ENCODE measurements at places on chromosomes 12 and 14. TPM values are rescaled to one million over a fixed set of nuclear protein-coding genes. Genes with fewer than 3 reads are reported as not detected.

DNA sequence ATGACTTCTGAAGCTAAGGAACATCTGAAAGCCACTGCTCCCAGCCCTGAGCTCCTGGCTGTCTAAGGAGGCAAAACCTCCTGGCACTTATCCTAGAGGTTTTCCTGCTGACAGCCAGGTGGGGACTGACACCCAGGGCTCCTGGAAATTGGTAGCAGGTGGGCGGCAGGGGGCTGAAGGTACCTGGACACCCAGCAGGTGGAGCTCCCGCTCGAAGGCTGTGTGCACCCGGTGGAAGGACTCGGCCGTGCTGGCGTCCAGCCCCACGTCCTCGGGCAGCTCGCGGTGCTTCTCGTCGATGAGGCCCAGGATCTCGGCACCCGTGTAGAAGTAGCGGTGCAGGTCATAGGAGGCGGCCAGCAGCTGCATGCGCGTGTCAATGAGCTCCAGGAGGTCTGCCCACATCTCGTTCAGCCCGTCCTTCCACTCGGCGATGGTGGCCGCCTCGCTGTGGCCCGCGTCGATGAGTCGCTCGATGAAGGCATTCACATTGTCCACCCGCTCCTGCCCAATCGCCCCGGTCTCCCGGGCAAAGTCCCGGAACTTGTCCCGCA, 68.2 kb downstream of the PLEKHG3 start:
- DNase-seq = no peak

Gene ACSS3
- total RNA-seq = not detected

Gene CRIP1
- not detected for total RNA-seq

- DNase-seq = no peak
Observed at GRCh38 chr12:96846293-96846692, 60.8 kb upstream of the NEDD1 start.

- no peak for DNase-seq
Observed at GRCh38 chr12:53169644-53170043, 10.9 kb upstream of the ZNF740 start.

Gene DPF3
- total RNA-seq = 0.55 TPM

Gene GNB3
- total RNA-seq = 20.4 TPM

GRCh38 chr12:7610006-7610405, 55.7 kb downstream of the APOBEC1 start:
- no peak for DNase-seq

GRCh38 chr14:51308866-51309265, 68.8 kb downstream of the TMX1 start:
- no peak for DNase-seq

DNA sequence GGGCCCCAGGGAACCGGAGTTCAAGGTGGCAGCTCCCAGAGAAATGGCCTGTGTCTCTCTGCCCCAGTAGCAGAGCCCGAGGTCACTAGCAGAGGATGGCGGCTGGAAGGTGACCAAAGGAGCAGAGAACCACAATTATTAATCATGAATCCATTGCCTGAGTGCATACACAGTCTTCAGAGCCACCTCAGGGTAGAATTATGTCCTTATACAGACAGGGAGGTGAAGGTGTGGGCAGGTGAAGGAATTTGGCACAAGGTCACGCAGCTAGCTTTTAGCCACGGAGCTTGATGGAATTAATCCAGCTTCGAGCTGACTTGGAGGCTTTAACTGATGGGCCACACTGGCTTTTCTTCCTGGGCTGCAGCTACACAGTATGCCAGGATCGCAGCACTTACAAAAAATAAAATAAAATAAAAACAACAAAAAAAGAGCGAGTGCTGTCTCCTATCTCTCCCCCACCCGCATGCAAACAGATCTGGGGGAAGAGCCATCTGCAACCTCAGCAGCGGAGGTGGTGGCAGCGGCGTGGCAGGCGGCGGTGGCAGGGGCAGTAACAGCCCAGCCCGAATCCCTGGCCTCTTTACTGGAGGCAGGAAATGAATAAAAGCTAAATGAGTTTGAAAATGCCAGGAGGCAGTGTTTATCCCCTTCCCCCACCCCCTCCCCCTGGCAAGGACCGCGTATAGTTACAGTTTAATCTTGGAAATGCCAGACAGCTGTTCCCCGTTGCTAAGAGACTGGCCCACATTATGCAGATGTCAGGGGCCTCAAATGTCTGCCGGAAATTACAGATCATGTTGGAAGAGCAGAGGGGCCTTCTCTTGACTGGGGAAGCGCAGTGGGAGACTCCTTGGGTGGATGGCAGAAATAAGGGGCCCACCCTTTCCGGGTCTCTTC, 93.5 kb downstream of the LRRC74A start:
- DNase-seq = no peak

GRCh38 chr12:99224237-99224636, 423.3 kb upstream of the GARIN6 start:
- no peak for DNase-seq

- no peak for DNase-seq
Observed at GRCh38 chr14:24958271-24958670, 91.7 kb downstream of the STXBP6 start.

GRCh38 chr12:93476555-93476954, 9.2 kb downstream of the MRPL42 start:
- no peak for DNase-seq

Gene MFAP5
- not detected for total RNA-seq

DNA sequence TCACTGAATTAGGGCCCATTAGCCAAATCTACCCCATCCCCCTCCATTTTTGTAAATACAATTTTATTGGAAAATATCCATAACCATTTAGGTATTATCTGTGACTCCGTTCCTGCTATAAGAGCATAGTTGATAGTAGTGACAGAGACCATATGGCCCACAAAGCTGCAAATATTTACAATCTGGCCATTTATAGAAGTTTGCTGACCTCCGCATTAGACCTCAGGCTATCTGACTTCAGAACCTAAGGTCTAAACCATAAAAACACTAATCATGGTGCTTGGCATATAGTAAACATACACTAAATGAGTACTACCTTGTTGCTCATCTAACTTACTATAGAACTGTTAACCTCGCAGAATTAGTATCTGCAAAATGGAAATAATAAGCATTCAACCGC, 124.8 kb downstream of the NPAS3 start:
- DNase-seq = no peak

DNA sequence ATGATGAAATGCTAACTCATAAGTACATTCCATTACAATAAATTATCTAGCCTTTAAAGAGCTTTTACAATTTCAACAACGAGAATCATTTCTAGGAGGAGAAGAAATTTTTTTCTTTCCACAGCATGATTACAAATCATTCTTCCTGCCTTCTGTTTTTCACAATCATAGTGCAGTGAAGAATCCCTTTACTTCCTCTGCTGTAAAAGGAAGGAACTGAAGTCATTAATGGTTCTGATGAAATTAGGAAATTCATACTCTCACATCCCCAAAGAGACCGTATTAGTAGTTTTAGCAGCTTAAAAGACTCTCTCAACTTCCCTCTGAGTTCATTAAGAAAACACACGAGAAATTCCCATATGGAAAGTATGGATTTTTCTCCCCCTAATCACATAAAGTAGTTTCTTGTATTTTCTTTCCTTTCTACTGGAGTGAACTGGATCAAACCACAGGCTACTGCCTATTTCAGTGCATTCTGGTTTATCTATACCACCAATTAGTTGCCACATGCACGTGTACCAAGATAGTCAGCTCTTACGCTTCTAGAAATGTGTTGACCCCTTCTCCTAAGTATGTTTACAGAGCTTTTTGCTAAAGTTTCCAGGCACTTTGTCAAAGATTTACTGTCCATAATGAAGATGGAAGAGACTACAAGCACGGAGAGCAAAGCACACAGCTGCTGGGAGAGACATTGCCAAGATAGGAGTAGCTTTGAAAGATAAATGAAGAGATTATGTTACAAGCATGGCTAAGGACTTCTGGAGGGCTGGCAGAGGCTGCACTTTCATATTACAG, 58.9 kb upstream of the KITLG start:
- no peak for DNase-seq

DNA sequence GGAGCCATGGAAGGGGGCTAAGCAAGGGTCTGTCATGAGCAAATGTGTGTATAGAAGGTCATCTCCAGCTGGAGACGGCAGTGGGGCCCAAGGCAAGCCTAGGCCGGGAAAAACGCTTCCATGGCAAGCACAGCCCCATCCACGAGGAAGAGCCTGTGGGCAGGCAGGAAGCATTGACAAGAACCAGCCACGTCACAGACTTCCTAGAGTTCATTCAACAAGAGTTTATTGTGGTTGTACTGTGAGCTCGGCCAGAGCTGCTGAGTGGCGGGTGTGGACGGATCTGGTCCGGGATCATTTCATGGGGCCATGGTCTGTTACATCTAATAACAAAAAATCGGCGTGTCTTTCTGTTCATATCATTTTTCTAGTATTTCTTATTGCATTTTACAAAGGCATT, 311.7 kb downstream of the TMEM121 start:
- no peak for DNase-seq

GRCh38 chr14:35558680-35559079, 24.7 kb downstream of the INSM2 start:
- no peak for DNase-seq

GRCh38 chr12:78802593-78802992, 62.0 kb upstream of the SYT1 start:
- DNase-seq = no peak

GRCh38 chr12:101877806-101878242, 444 bp downstream of the DRAM1 start:
- no peak for DNase-seq

Gene SDR9C7
- total RNA-seq = not detected

Gene UNC119B
- 27.4 TPM for total RNA-seq

DNA sequence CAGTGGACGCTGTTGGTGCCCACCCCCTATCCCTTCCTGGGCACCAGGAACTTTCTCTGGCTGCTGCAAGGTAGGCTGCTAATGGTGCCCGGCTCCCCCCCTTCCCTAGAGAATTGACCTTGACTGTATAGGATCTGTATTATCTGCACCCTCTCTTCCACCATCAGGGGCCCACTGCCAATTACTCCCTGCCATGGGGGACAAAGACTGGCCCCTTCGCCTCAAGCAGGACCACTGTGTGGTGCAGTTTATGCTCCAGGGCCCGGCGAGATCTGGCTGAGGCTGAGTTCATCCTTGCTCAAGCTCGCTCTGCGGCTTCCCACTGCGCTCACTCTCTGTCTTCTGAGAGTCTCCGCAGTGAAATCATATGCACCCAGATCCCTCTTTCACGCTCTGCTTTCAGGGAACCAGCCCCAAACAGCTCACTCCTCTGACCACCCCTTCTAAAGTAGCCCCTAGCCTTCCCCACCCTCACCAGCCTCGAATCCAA, 95.2 kb downstream of the LGMN start:
- DNase-seq = no peak

Gene MED6
- 59.2 TPM for total RNA-seq

DNA sequence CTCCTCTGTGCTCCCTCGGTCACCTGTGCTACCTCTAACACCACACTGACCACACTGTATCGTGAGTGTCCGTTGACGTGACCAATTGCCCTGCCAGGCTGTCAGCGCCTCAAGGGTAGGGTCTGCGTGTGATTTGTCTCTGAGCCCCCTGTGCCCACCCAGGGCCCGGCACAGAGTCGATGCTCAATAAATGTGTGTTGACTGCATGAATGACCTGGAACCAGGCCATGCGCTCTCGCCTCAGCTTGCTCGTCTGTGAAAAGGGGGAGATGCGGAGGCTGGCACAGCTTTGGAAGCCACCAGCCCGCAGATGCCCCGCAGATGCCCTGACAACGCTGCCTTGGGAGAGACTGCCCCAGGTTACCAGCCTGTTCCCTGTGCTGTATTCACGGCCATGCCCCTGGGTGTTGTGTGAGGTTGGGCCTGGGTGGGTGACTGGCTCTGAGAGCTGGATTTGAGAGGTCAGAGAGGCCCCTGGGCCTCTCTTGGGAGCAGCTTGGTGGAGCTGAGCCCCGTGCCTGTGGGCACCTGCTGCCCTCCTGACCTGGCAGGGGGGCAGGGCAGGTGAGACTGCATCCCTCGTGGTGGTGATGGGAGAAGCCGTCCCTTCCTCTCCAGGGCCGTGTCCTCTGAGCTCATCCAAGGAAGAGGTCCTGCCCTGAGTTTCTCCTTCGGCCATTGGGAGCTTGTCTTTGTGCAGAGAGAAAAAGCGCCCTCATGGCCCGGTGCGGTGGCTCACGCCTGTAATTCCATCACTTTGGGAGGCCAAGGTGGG, 43.2 kb downstream of the CYP46A1 start:
- DNase-seq = no peak

- peak; percentile 72 for DNase-seq
Observed at GRCh38 chr12:53103860-53104305, 597 bp downstream of the SOAT2 start.

DNA sequence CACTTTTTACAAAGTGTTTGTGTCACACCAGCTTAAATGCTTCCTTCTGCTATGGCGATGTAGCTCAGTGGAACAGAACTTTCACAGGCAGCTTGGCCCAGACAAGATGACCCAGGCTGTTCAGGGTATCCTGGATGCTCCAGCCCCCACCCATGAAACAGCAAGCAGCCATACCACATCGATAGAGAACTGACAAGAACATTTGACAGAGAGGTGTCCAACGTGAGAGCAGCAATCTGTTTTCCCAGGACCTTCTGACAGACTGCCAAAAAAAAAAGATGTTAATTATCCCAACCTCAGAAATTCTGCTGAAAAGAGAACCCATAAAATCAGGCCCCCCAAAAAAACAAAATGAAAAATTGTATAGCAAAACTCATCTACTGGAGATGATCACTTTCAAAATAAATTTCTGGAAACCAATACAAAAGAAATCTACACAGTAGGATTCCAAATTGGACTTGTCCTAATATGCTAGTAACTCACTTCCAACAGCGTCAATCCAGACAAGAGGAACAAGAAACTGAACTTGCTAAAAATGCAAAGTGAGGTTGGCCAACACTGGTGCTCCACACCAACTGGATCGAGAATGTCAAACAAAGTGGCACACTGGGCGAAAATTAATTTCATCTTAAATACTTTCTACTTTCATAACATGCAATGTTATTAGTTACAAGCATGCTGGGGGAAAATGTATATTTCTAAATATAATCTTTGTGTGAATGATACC, 118.8 kb downstream of the DPF3 start:
- no peak for DNase-seq

DNA sequence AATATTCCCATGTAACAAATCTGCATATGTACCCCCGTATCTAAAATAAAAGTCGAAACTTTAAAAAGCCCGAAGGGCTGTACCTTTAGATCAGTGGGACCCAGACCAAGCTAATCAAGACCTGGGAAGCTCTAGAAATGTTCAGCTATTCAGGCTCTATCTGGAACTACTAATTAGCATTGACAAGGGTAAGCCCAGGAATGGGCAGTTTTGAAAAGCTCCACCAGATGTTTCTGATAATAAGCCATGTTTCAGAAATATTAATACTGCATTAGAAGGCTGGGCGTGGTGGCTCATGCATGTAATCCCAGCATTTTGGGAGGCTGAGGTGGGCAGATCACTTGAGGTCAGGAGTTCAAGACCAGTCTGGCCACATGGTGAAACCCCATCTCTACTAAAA, 20.4 kb upstream of the TMEM260 start:
- no peak for DNase-seq

Gene GDF3
- not detected for total RNA-seq

GRCh38 chr14:77290705-77291104, 19.7 kb upstream of the NGB start:
- DNase-seq = peak; percentile 18
